Stimulated activated CD4-positive, alpha-beta T cell treated with anti-CD3 and anti-CD28 coated beads, Interleukin-4, amount 100 ng/mL, for 4 hours (primary cell): ENCODE measurements at places on chromosomes 1 and 21.

GRCh38 chr1:214740471-214740870, 137.5 kb downstream of the CENPF start:
- no peak for DNase-seq

- DNase-seq = peak; percentile 28
Measured at GRCh38 chr1:89757532-89757931, 63.3 kb upstream of the LRRC8D start.

- DNase-seq = no peak
Measured at GRCh38 chr21:39531840-39532239, 80.1 kb downstream of the SH3BGR start.

DNA sequence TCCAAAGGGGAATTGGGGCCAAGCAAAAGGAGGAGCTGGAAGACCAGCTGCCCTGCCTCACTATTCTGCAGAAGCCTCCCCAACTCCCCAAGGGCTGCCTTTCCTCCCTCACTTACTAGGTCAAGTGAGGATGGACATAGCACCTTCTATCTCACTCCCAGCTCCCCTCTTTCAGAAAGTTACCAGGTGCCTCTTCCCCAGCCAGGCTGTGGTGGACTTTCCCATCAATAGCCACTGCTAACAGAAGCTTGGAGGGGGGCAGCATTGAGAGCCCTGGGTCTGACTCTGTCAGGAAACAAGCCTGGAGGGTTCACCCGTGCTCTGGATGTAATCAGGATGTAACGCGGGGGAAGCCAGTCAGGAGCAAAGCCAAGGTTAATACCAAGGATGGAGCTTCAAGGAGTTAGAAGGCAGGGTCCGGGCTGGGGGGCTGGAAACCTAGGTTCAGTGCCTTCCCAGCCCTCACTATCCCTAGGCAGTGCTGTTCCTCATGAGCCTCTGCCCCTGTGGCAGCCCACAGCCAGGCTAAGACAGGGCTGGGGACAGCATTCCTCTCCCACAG, 127.8 kb upstream of the NGF start:
- DNase-seq = no peak

- no peak for DNase-seq
Measured at GRCh38 chr1:185871627-185872150, 137.5 kb downstream of the HMCN1 start.
